ENCODE measurements at places on chromosomes 2 and 18.

- DNase-seq = no peak
Observed at GRCh38 chr18:49967171-49967570, 153.8 kb upstream of the ACAA2 start.

DNA sequence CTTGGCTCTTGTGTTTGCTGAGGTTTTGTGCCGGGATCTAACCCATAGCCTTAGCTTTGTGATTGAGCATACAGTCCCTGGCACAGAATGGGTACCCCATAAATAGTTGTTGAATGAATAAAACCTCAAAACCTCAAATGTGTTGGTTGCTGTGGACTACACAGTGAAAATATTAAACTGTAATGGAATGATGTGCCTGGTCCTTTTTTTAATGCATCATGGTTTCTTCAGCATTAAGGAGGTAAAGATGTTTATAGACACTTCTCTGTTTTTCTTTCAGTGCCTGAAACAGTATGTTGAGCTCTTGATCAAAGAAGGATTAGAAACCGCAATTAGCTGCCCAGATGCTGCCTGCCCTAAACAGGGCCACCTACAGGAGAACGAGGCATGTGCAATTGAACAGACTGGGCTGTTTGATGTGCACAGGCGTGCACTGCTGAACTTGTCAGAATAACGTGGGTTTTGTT, 97.0 kb downstream of the RNF144A start:
- DNase-seq = no peak

DNA sequence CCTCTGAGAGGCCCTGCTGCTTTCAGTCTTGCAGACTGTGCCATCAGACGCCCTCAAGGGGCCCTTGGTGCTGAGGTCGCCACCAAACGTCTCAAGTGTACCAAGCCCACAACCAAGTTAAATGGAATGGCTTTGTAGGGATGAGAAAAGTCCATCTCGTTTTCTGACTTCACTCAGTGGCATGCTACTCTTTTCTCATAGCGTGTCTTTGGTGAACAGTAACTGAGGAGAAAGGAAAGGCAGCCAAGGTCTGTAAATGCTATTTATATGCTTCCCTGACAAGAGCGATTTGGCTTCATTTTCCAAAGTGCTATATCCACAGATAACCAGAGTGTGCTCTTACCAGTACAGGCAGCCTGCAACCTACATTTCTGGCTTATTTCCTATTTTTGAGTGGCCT, 123.0 kb downstream of the MTX2 start:
- no peak for DNase-seq

- DNase-seq = no peak
Observed at GRCh38 chr2:182970486-182970885, 67.8 kb downstream of the NCKAP1 start.

DNA sequence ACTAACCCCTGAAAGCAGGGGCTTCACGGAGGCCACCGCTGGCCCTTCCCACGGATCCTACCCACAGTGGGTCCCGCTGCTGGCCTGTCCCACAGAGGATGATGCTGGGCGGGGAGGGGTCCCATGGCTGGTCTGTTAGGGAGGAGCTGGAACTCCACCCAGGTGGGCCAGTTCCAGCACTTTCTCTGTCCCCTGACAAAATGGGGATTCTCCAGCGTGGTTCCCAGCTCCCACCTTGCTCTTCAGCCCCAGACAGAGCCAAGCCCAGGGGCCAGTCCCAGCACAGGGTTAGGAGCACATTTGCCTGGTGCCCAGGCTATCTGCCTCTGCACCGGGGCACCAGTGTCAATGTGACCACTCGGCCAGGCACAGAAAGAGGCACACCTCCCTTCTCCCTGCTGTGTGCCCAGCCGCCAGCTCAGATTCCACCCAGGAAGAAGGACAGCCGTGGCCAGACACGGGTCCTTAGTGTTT, 50.0 kb downstream of the ANKMY1 start:
- no peak for DNase-seq

- DNase-seq = no peak
Observed at GRCh38 chr2:176018708-176019107, 16.6 kb upstream of the LNPK start.

All from stimulated activated CD8-positive, alpha-beta memory T cell treated with anti-CD3 and anti-CD28 coated beads, Interleukin-2, amount 100 ng/mL, for 1 hour (primary cell).